ENCODE measurements at places on chromosomes 4 and X.

- DNase-seq = no peak
Measured at GRCh38 chr4:56391270-56391669, 4.0 kb upstream of the AASDH start.

GRCh38 chrX:152866386-152866785 lies 31.5 kb upstream of the ZNF185 start:
- no peak for DNase-seq

DNA sequence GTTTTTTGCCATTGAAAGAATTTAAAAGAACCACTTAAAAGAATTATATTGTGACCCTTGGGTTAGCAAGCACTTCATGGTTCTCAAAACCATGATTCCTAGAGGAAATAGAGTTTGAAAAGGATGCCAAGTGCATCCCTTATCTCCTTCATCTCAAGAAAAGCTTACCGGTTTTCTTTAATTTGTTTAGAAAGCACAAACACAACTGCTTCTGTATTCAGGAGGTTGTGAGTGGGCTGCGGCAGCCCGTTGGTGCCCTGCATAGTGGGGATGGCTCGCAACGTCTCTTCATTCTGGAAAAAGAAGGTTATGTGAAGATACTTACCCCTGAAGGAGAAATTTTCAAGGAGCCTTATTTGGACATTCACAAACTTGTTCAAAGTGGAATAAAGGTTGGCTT lies 13.5 kb downstream of the HHIP start:
- DNase-seq = no peak

DNA sequence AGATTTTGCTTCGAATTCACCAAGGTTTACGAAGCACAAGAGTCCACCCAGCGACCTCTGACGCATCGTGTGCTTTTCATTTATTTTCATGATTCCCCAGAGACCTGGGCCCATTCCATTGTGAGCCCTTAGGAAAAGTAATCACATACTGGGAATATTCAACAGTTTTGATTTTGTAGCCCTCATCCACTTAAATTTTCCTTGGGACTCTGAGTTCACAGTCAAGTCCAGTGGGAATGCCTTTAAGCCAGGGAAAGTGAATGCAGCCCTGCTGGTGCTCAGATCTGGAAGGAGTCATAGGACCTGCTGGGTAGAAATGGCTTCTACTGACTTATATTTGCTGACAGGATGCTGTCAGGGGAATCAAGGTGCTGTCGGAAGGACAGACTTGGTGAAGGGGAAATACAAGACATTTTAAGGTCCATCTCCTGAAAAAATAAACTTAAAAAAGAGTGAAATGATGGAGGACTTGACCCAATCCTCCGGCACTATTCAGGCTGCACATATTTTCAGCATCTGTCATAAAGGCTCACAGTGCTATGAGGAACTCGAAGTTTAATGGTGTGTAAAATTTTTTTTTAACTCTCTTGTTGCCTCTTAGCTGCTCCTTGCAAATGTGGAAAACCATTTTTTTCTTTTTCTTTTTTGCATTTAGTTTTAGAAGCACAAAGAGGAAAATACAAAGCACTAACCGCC lies 204.9 kb downstream of the MID1 start:
- DNase-seq = no peak

GRCh38 chrX:20320461-20321159 lies 53.9 kb upstream of the RPS6KA3 start:
- DNase-seq = no peak

DNA sequence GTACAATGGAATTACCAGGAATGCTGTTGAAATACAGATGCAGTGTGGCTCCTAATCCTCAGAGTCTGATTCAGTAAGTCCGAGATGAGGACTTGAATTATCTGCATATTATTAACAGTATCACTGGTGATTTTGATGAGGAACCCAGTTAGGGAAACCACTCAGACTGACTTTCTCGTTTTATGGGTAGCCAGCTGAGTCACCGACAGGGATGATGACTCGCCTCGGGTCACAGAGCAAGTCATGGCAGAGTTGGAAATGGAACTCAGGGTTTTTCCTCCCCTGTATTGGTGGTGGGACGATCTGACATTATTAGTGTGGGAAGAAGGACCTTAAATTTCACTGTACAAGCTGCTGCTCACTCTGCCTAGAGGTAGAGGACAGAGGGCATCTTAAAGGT lies 51.3 kb downstream of the RTL9 start:
- DNase-seq = no peak

DNA sequence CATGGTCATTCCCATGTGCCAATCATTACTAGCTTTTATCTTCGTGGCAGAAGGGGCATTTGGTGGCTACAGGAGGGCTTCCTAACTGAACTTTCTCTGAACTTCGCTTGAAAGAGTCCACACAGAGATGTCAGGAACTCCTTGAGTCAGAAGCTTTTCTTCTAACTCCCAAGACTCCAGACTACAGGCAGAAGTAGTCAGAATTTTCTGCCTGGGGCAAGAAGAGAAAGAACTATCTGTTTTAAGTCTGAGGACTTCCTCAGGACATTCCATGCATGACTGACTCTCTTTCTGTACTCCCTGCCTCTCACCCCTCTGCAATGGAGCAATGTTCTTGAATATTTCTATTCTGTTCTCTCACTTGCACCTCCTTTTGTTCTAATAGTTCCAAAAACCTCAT lies 170.5 kb upstream of the TBC1D9 start:
- DNase-seq = no peak

DNA sequence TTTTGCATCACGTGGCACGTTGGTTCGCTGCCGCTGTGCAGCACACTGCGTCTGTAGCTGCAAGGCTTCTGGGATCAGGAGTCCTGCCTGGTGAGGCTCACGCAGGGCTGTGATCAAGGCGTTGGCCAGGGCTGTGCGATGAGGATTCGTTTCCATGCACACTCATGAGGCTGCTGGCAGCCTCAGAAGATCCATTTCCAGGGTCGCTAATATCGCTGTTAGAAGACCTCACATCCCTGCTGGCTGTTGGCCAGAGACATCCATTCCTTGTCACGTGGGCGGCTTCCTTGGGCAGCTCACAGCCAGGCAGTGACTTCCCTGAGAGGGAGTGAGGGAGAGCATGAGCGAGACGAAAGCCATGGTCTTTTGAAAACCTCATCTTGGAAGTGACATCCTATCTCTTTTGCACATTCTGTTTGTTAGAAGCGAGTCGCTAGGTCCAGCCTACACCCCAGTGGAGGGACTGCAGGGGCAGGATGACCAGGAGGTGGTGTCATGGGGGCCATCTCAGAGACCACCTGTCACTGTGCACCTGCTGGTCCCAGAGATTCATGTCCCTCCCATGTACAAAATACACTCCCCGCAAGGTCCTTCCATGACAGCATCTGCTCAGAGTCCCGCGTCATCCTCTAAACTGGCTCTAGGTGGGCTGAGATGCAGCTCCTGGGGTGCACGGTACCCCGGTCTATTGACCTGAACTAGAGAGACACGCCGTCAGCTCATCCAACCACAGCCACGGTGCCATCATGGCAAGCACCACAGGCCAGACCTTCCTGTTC lies 12.2 kb downstream of the RGS12 start:
- DNase-seq = no peak

DNA sequence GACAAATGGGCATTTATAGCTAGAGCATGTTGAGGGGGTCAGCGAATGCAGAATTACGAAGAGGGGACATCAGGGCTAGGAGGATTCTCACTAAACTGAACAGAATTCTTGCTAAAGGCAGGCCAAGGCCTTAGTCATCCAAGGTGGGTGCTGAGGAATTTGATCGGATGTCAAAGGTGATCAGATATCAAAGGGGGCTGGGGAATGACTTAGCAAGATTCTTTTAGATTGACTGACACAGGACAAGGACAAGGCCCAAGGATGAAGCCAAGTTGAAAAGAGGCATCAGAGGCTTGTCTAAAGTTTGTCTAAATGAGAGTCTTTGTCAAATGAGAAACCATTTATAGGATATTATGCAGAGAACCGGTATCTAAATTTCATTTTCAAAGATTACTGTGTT lies 9.7 kb downstream of the TMEM184C start:
- DNase-seq = no peak

GRCh38 chrX:29634516-29634915 lies 580.8 kb upstream of the MAGEB2 start:
- no peak for DNase-seq

Data from T-helper 2 cell (primary cell).